ENCODE measurements at places on chromosomes 5 and 9.
A peak's percentile ranks its signal among the peaks of the same experiment; 100 is the strongest.

DNA sequence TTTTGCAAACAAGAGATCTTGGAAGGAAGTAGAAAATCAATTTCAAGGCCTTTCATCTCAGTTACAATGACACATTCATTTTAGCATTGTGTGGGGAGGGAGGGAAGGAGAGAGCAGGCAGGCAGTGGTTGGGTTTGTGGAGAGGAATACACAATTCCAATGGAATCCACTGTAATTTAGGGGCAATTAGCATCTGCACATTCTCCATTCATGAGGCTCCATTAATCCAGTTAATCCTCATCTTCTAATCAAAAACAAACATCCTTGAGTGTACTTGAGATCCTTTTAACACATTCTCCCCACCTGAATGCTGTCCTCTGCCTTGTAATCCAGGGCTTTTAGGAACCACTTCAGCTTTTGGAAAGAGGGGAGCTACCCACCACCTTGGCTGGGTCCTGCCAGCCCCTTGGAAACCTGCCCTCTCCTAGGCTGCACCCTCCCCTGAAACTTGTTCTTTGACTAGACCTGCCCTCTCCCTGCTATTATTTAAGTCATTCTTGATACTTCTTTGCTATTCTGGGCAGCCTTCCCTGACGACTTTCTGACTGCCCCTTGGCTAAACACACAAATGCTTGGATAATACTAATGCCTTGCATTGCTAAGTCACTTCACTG lies 271.2 kb downstream of the SLIT3 start:
- DNase-seq: no peak

DNA sequence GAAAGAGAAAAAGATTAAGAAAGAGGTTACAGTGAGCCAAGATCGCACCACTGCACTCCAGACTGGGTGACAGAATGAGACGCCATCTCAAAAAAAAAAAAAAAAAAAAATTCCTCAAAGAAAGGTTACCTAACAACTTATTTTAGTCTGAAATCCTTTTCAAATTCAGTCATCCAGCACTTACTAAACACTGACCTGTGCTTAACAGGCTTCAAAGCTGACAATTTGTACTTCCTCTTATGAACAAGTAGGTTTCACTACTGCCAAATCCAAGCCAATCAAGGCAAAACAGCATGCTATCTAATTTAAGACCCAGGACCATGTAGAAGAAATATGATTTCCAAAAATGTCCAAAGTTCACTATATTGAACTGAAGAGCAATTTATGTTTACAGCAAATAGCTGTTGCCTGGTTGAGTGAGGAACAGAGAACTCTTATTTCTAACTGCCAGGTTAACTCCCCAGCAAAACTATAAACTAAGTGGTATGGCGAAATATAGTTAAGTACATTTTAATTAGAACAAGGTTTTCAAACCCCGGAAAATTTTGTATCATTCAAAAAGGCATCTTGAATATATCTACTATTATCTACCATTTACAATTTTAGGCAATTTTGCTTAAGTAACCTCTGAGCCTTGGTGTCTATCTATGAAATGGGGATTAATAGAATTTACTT lies 13.4 kb downstream of the PWWP2A start:
- peak; percentile 48 for DNase-seq

DNA sequence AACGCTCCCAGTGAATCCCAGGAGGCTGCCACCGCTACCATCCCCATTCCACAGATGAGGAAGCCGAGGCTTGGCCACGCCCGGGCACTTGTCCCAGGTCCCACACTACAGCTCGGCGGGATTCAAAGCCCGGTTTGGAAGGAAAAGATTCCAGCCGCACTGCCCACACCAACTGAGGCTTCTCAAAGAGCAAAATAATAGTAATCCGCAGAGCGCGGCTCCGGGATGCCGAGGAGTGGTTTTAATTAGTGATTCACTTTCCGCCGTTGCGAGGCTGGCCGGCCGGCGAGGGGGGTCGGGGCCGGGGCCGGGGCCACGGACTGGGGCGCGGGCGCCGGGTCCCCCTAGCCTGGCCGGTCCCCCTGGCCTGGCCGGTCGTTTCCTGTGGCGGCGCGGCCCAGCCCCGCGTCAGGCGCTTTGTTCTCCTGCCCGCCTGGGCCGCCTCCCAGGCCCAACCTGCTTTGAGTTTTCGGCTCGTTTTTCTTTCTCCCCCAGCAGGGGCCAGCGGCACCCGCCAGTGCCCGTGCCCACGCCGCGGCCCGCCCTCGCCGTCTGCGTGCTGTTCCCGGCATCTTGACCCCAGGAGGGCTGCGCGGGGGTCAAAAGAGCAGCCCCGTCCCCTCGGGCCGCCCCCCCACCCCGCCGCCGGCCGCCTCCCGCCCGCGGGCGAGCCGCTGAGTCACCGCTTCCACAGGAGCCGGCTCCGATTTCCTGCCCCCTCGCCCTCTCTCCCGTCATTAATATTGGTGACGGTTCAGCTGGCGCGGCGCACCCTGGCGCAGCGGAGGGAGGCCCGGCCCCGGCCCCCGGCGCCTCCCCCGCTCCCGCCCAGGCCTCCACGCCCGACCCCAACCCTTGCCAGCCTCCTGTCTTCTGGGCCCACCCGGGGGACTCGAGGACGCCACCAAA lies 31.2 kb downstream of the FGF18 start:
- DNase-seq: no peak

GRCh38 chr9:128061275-128061960 lies 5.7 kb downstream of the NAIF1 start:
- DNase-seq: no peak

- DNase-seq: no peak
Measured at GRCh38 chr9:19785230-19785629, 3.6 kb downstream of the SLC24A2 start.

DNA sequence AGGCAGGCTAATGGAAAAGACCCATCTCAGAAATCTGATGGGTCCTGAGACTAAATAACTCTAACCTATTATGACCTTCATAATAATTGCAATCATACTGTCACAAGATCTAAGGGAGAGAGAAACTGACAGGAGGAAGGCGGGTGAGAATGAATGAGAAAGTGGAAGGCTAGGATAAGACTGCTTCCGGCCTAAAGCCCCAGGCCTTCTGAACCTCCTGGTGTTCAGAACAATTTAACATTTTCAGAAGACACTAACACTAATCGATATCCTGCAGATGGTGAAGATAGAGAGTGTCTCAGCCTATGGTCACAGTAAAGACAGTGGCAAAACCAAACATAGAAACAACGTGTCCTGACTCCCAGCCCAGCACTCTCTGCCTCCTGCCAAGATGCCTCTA lies 1.2 kb downstream of the RPS14 start:
- no peak for DNase-seq

DNA sequence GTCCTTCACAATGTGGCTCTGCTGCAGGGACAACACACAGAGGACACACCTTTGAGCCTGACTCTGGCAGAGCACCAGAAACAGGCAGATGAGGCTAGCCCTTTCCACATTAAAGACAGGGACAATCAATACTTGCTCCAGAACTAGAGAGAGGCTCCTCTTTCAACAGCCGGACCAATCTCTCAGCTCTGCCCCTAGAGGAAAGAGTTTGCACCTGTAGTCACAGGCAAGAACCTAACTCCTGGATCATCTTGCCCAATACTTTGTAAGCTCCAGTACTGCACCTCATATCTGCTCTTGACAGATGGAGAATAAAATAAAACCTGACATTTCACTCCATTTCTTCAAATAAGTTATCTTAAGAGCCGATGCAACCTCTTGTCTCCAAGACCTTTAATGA lies 52.1 kb downstream of the EPB41L4A start:
- DNase-seq: no peak

- DNase-seq: no peak
Measured at GRCh38 chr9:87766697-87767096, 40.8 kb downstream of the CTSL start.

DNA sequence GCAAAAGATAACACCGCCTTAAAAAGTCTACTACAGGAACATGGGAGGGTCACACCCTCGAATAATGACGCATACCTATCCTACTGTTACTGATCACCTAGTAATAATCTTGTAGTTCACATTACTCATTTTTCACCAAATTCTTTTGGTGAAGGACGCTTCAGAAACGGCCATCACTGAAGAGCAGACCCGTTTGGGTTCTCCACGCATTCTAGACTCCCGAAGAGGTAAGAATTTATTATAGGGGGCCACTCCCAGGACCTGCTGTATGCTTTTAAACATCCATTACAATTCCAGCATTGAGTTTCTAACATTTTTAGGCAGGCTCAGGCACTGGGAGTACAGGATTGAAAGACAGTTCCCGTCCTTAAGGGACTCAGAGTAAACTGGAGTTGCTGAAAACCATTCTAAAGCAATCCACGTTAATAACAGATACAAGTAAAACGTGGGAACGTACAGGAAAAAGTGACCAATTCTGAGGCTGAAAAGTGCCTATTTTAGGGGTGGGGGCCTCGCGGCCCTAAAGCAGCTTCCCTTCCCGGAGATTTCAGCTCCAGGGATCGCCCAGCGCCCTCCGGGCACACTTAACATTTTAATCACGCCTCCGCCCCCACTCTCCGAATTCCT lies at the start of gene FER:
Gene FER, plus strand, starts transcription at position 124 of the 627 bp plus-strand sequence. CDS start 50,286 bp downstream, outside the sequence.
- peak; percentile 70 for DNase-seq

DNA sequence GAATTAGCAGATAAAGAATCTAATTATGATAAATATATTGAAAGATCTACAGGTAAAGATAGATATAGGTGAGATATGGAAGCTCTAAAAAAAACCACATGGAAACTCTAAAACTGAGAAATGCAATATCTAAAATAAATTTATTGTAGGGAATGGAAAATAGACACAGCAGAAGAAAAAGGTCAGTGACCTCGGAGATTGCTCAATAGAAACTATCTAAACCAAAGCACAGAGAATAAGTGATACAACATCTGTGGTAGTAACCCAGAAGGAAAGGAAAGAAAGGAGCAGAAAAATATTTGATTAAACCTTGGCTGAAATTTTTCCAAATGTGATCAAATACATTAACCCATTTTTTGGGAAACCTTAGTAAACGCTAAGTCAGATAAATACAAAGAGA lies 43.1 kb upstream of the GLIPR2 start:
- DNase-seq: no peak

- no peak for DNase-seq
Measured at GRCh38 chr9:90991953-90992352, 190.3 kb downstream of the SYK start.

- DNase-seq: no peak
Measured at GRCh38 chr5:14593326-14594021, 11.9 kb downstream of the OTULINL start.

GRCh38 chr5:1010641-1011046 lies 2.0 kb downstream of the NKD2 start:
- no peak for DNase-seq

DNA sequence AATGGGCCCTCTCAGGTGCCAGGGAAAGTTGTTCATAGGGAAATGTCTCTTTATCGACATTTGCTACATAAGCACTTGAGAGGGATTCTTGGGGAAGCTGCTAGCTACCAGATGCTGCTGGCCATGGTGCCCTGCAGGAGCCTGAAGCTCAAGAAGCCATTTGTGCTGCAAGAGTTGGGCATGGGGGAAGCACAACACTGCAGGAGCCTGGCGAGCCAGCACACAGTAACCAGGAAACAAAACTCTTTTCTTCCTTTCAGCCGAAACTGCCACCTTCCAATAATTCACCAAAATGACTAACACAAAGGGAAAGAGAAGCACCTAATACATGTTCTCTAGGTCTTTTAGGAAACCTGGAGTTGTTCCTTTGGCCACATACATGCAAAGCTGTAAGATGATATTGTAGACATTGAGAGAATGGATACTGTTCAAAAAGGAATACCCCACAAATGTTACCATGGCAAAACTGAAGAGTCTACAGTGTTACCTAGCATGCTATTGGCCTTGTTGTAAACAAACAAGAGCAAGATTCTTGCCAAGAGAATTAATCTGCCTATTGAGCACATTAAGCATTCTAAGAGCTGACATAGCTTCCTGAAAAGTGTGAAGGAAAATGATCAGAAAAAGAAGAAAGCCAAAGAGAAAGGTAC lies 26.1 kb upstream of the LARP1 start:
- DNase-seq: no peak

- no peak for DNase-seq
Measured at GRCh38 chr9:109689701-109690100, 90.3 kb upstream of the PALM2AKAP2 start.

GRCh38 chr5:80662108-80662507 lies 7.3 kb upstream of the DHFR start:
- DNase-seq: no peak

DNA sequence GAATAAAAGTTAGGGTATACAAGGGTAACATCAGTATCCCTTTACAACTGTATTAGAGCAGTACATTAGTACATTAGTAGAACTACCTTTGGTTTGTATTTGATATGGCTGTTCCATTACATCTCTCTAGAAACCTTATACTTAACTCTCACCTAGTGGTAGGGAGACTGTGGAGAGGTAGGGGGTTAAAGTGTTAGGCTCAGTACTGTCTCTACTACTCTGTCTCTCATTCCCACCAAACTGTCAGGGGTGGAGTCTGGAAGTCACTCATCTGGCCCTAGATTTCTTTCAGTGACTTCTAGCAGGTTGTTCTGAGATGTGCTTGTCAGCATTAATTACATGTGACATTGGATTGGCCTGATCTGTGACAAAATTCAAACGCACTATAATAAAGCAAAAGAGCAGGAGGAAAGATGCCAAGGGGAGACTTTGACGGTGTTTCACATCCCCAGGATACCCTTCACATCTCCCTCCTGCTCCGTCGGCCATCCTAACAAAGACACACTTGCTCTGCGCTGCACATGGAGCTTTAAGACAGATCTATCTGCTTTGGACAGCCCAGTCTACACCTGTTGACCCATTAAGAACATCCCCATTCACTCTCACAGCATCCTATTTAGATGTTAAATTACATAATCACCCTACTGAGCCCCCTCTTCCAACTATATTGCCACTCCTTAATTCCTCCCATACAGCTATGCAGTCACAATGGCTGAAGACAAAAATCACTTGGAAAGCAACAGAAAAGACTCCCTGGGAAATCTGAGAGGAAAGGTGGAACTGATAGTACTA lies 1043.0 kb upstream of the DMAC1 start:
- no peak for DNase-seq

DNA sequence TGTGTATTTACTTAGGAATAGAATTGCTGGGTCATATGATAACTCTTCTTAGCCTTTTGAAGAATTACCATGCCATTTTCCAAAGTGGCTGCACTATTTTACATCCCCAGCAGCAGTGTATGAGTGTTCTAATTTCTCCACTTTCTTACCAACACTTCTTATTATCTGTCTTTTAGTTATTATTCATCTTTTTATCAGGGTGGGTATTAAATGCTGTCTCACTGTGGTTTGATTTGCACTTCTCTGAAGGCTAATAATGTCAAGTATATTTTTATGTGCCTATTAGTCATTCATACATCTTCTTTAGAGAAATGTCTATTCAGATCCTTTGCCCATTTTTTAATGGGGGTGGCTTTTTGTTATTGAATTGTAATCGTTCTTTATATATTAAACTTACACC lies 36.8 kb downstream of the SLC1A3 start:
- no peak for DNase-seq

- DNase-seq: no peak
Measured at GRCh38 chr5:142654578-142655058, 31.3 kb downstream of the FGF1 start.

DNA sequence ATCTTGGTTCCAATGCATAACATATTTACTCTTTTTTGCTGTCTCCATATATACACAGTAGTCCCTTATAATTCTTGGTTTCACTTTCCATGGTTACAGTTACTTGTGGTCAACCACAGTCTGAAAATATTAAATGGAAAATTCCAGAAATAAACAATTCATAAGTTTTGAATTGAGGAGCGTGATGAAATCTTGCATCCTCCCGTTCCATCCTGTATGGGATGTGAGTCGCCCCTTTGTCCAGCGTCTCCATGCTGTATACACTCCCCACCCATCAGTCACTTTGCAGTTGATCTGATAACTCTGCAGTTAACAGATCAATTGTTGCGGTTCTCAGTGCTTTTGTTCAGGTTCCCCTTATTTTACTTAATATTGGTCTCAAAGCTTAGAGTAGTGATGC lies 11.5 kb upstream of the FAF2 start:
- no peak for DNase-seq

Measured in GM12864 (cell line).